ENCODE measurements at places on chromosomes 2 and 18.
A peak's percentile ranks its signal among the peaks of the same experiment; 100 is the strongest.

DNA sequence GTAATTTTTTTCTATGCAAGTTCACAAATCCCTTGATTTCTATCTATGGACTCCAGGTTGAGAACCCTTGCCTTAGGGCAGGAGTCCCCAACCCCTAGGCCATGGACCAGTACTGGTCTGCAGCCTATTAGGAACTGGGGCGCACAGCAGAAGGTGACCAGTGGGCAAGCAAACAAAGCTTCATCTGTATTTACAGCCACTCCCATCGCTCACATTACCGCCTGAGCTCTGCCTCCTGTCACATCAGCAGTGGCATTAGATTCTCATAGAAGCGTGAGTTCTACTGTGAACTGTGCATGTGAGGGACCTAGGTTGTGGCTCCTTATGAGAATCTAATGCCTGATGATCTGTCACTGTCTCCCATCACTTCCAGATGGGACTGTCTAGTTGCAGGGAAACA is 70.2 kb upstream of the SMAD2 start:
- DNase-seq: no peak

DNA sequence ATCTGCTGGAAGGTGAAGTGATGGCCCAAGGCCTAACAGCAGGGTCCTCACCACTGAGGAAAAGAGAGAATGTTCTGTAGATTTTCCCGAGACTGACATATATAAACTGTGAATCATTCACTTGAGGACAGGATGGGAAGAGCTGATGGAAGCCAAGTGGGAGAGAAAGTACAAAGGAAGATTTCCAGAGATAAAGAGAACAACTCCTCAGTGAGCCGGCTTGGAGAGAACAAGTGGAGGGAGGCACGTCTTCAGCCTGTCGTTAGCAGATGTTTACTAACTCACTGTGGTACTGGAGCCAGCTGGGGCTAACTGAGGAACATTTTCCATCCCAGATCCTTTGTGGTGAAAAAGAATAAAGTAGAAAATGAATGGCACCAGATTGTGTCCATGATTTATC is 552.9 kb upstream of the TNP1 start:
- no peak for DNase-seq

- DNase-seq: no peak
Measured at GRCh38 chr2:238466243-238466756, 39.6 kb downstream of the ASB1 start.

- DNase-seq: no peak
Measured at GRCh38 chr18:56009411-56009810, 421.4 kb upstream of the TCF4 start.

GRCh38 chr2:89842180-89842908 is 1150.9 kb downstream of the RPIA start:
- no peak for DNase-seq

DNA sequence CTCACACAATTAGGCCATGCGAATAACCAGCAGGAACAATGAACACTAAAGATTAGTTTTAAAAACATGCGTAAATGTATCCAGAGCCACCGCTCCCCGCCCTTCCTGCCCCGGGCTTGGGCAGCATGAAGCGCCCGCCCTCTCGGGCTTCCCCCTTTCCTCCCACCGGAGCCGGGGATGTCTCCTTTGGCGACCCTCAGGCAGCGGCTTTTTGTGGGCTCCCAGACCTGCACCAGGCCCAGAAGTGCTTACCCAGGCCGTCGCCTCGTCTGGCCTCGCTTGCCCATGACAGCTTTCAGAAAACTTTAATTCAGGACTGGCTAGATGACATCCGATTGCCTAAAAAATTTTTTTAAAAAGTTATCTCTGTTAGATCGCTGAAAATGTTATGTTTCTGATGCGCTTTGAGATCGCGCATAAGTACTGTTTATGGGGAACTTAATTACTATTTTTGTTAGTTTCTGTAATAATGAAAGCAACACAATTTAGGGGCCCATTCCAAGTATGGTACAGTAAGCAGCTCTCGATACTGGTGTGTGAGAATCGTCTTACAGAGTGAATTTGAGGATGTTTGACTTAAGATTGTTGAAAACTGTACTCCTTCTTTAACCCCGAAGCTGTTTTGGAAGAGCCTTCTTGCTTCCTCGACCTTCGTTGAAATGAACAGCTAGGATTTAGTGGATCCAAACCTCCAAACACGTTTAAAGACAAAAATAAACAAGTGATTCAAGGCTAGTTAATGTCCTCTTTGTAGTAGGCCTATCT is 1.1 kb downstream of the MAP3K20 start:
- DNase-seq: peak; percentile 27

- DNase-seq: no peak
Measured at GRCh38 chr2:30095402-30095801, 51.4 kb upstream of the YPEL5 start.

DNA sequence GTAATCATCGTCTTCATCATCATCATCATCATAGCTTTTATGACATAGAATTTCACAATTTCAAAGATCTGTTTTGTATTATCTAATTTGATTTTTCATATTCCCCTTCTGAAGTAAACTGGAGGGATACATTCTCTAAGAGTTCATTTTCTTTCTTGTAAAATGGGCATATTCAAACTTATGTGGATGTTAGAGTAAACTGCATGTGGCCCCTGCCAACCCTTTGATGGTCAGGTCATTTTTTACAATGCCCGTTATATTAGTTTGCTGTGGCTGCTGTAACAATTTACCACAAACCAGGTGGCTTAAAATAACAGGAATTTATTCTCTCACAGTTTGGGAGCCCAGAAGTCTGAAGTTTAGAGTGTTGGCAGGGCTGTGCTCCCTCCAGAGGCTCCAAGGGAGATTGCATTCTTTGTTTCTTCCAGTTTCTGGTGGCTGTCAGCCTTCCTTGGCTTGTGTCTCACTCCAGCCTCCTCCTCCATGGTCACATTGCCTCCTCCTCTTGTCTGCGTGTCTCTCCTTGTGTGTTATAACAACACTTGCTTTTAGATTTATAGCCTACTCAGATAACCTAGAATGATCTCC is 127.5 kb upstream of the MMADHC start:
- DNase-seq: no peak

DNA sequence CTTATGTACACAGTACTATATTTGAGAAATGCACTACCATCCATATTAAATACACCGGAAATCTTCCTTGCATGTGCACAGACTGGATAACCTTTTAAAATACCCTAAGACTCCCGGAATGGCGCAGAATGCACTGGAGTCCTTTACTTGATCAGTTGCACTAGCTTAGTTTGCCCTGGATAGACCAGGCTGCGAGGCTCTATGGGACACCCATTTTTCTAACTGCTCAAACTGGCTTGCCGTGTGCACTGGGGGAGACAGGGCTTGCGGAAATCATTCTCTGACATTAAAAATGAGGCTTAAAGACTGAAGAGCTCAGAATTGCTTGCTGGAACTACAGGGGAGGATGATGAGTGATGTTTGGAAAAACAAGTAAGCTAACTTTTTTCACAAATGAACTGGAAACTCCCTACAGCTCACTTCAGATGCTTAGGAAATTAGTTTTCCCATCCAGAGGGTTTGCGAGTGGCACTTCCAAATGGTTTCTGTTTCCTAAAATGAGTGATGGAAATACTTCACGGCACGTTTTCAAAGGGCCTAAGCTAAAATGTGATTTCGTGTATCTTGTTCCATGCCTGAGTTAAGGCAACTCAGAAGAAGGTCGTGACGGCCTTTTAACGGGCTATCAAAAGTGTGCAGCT is 2.7 kb downstream of the NCK2 start:
- DNase-seq: no peak

DNA sequence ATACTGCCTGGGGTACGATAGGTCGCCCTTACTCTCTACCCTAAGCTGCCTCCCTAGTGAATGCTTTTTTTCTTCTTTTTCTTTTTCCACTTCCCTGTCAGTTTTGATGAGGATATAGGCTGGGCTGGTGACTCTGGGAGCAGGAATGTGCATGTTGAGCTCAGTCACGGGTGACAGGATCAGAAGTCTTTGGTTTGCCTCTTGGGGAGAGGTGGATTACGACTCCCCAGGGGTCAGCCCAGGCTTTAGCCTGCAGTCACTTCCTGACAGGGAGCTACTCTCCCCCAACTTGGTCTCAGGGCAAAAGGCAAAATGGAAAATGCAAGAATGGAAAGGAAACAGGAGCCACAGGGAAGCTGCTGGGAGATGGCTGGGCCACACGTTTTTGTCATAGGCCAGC is 57.3 kb downstream of the THNSL2 start:
- no peak for DNase-seq

GRCh38 chr2:174722942-174723592 is 41.2 kb downstream of the CHRNA1 start:
- DNase-seq: no peak

GRCh38 chr2:100554798-100555407 is 7.9 kb upstream of the PDCL3 start:
- DNase-seq: peak; percentile 33

DNA sequence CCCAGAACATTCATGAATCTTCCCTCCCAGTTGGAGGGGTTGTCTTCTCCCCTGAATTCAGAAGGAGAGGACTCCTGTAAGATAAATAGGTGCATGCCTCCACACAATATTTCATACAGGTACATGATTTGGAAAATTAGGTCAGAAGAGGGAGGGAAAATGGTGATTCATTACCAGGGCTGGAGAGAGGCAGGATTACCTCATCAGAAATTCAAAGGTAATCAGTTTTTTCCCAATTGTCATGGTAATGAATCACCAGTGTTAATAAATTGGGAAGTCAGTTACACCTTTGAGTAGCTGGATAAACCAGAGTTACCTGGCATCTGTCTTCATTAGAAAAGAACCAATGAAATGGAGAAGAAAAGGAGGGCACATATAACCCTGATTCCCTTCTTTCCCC is 128.5 kb downstream of the EN1 start:
- no peak for DNase-seq

DNA sequence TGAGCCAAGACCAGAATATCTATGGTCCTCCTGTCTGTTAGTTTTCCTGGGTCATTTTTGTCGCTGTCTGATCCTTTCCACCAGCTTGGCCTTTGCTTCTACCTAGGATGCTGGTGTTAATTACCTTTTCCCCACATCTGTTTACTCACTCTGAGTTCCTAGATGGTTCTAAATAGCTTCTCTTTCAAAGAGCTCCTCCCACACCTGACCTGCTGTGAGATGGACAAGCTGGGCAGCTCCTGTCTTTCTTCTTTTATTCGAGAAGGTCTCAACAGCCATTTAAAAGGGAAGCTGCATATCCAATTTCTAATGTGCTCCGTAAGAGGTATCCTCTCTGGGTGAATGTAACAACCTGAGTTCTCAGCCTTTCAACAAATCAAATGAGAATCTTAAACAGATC is 156.2 kb downstream of the HRH4 start:
- DNase-seq: no peak

- no peak for DNase-seq
Measured at GRCh38 chr2:137117385-137117784, 352.0 kb downstream of the THSD7B start.

GRCh38 chr2:122357998-122358397 is 602.5 kb downstream of the TSN start:
- no peak for DNase-seq

DNA sequence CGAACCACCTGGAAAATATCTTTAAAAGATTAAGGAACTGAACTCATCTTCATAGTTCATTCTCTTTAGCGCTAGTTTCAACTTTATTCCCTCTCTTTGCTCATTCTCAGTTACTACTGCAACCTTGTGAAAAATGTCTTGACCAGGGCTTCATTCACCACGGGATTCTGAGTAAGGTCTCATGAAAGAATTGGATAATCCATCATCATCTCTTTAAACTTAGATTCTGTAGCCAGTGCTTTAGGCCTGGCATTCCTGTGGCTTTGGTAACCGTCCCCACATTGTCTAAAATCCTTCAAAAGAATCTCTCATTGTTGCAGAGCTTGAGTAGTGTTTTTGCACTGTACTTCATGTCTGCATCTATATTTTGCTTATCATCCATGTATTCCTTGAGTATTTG is 229.5 kb downstream of the ETAA1 start:
- no peak for DNase-seq

GRCh38 chr2:8893474-8893873 is 56.1 kb upstream of the KIDINS220 start:
- no peak for DNase-seq

- peak; percentile 13 for DNase-seq
Measured at GRCh38 chr18:8609659-8610458, 622 bp downstream of the RAB12 start.

DNA sequence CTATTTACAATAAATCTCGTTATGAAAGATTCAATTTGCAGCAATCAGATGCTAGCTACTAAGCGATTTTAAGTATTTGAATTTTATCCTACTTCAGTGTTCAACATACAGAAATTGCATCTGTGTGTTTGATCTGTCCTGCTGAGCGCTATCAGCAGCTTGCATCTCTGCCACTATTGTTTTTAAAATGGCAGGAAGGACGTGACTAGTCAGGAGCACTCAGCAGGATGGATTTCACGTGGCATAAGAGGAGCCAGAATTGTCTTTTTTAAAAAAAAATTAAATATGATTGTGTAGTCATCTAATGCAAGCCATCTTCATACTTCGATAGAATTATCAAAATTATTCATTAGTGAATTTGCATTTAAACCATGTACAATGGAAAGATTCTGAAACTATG is 2.8 kb upstream of the KLHL14 start:
- no peak for DNase-seq

DNA sequence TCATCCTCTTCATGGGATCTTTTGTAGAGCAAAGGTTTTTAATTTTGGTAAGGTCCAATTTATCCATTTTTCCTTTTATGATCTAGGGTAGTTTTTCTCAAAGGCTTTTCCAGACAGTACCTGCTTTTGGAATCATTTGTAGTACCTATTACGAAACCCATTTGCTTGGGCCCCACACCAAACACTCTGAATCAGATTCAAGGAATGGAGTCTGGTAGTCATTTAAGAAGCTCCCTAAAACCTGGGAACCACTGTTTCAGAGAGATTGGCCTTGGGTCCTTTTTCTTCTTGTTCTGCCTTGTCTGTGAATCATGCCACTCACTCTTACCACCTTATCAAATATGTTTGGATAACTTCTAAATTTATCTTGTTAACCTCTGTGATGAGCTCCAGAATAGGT is 40.3 kb downstream of the OSBPL6 start:
- no peak for DNase-seq

GRCh38 chr18:53991805-53992204 is 232.7 kb downstream of the MBD2 start:
- DNase-seq: no peak

GRCh38 chr18:22346953-22347605 is 70.6 kb downstream of the CTAGE1 start:
- DNase-seq: no peak

GRCh38 chr2:74553892-74554819 is at the start of the genes DOK1 and LOXL3:
TSS of gene DOK1 (plus strand) at chr2:74554720. CDS start at chr2:74554755, 35 bp downstream.
TSS of gene LOXL3 (minus strand) at chr2:74553942. CDS start at chr2:74552634, 1,308 bp downstream.
- DNase-seq: peak; percentile 79

DNA sequence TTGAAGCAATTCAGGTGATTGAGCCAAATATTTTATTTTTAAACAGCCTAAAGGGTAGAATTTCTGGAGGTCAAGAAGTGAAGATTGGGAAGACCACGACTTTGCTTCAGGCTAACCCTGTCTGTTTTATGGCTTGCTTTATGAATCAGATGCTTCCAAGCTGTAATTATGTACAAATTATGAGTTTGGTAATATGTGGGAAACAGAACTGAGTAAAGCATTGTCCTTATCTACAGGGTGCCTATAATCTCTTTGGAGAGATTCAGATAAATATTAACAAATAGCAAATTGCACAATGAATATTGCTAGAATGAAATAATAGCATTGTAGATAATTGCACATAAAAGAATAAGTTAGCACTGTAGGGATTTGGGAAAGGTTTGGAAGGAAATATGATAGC is 539.4 kb upstream of the CDH2 start:
- no peak for DNase-seq

- no peak for DNase-seq
Measured at GRCh38 chr18:12802538-12802937, 81.5 kb downstream of the PTPN2 start.

GRCh38 chr2:195543063-195543462 is 114.0 kb upstream of the SLC39A10 start:
- DNase-seq: peak; percentile 37

GRCh38 chr18:54388203-54389142 is 30.8 kb downstream of the C18orf54 start:
- DNase-seq: peak; percentile 56
